ENCODE measurements at places on chromosomes 16 and 17.

- H3K4me1 ChIP-seq = no peaks in the 10 kb centered on the region
- H3K36me3 ChIP-seq = no peaks in the 10 kb centered on the region
Observed at GRCh38 chr17:6959700-6960099, 36.1 kb upstream of the ALOX12 start.

GRCh38 chr17:75105126-75106080 lies 4.4 kb upstream of the ARMC7 start:
- H3K4me3 ChIP-seq = no peak overlapping the region
- DNase-seq = no peak
- H3K36me3 ChIP-seq = peaks cover 27% of the 10 kb centered on the region

- no peaks in the 10 kb centered on the region for H3K27me3 ChIP-seq
- H3K36me3 ChIP-seq = no peaks in the 10 kb centered on the region
- no peak for DNase-seq
- H3K4me1 ChIP-seq = no peaks in the 10 kb centered on the region
- H3K4me3 ChIP-seq = no peak overlapping the region
- H3K27ac ChIP-seq = no peak overlapping the region
Observed at GRCh38 chr16:84331998-84332780, 36.1 kb upstream of the ATP2C2 start.

DNA sequence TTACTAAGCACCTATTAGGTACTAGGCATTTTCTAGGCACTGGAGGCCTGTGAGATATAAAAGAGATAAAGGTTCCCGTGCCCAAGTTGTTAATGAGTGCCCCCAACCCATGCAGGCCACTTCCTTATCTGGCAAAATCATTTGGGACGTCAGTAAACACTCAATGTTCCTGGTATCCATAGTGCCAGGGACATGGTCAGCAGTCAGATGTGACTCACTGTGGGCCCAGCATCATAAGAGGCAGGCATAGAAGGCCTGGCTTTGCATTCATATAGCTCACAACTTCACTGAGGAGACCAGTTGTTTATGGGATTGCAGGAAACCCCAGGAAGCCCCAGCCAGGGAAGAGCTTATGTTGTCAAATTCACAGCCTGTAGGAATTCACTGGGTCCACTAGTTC lies 81.1 kb downstream of the MRC2 start:
- H3K4me1 ChIP-seq = peaks cover 28% of the 10 kb centered on the region
- no peak for DNase-seq
- H3K27ac ChIP-seq = no peak overlapping the region
- H3K4me3 ChIP-seq = no peak overlapping the region

DNA sequence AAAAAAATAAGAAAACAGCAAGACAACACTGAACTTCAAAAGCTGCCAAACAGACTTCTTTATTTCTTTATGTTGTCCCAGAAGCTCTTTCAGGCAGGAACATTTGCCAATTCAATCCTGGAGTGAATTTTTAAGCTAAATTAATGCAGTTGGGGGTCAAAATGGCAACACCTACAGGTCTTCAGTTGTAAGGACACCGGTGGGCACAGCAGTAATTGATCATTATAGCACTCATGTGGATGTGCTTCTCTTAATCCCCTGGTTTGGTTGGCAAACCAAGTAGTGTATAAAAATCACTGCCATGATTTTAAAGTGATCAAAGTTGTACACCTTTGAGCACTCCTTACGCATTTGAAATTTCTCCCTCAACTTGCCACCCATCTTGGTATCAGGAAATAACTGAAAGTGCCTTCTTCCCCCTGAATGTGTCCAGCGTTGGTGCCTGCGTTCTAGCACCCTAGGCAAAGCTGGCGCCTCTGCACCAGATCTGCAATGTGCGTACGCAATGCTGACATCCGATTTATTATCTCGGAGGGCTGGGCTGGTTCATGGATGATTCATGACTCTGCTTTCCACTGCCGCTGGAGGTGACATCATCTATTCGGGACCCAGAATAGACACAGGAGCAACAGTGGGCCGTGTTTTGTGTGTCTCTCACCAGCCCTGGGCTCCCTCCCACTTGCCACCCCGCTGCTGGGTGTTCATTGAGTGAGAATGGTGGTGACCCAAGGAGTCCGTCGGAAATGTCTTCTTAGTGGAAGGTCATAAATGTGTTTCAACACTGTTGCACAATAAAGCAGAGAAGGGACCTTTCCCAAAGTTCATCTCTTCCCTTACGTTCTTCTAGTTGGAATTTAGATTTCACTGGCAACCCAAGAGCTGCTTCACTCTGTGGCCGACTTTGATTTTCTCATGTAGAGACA lies 203.4 kb downstream of the CCDC182 start:
- H3K27ac ChIP-seq = peak overlapping the region; percentile 9
- H3K4me1 ChIP-seq = peaks cover 18% of the 10 kb centered on the region
- H3K36me3 ChIP-seq = no peaks in the 10 kb centered on the region
- no peaks in the 10 kb centered on the region for H3K27me3 ChIP-seq
- peak; percentile 63 for DNase-seq
- no peak overlapping the region for H3K4me3 ChIP-seq
